Stimulated activated CD4-positive, alpha-beta T cell treated with anti-CD3 and anti-CD28 coated beads, Interleukin-1b, Interleukin-23, amount 100 ng/mL, for 4 hours (primary cell): ENCODE measurements at places on chromosomes 16 and 17.

GRCh38 chr17:46035112-46035818 lies 36.2 kb downstream of the STH start:
- DNase-seq = no peak

- DNase-seq = no peak
These were observed 59.8 kb downstream of the CYTH1 start for GRCh38 chr17:78722246-78722761.

DNA sequence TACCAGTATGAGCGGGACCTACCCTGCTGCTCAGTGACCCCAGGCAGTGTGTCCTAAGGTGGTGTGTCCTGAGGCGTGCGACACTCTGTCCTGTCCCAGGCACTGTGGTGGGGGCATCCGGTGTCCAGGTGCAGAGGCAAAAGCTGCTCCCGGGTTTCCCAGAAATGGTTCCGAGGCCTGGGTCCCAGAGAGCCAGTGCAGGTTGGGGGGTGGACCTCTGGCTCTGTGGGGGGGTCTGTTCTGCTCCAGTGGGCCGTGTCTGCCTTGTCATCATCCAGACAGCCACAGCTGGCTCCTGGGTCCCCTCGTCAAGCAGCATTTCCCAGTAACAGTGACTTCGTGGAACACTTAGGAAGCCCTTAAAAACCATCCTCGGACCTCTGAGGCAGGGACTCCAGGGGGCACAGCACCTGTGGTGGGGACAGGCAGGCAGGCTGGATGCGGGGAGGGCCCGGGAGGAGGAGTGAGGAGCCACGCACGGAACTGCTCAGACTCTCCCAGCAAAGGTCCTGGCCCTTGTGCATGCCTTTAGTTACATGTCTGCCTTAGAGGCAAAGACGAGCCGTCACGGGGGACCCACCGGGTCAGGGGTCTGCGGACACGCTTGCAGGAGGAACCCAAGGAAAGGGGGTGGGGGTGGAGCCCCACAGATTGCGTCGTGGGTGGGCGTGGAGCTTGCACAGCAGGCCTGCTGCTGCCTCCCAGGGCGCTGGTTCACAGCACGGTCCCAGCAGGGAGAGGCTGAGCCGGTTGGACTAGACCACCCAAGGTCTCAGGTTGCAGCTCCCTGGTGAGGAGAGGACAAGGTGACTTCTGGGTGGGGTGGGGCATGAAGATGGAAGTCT lies 5.6 kb downstream of the SLC16A3 start:
- no peak for DNase-seq

DNA sequence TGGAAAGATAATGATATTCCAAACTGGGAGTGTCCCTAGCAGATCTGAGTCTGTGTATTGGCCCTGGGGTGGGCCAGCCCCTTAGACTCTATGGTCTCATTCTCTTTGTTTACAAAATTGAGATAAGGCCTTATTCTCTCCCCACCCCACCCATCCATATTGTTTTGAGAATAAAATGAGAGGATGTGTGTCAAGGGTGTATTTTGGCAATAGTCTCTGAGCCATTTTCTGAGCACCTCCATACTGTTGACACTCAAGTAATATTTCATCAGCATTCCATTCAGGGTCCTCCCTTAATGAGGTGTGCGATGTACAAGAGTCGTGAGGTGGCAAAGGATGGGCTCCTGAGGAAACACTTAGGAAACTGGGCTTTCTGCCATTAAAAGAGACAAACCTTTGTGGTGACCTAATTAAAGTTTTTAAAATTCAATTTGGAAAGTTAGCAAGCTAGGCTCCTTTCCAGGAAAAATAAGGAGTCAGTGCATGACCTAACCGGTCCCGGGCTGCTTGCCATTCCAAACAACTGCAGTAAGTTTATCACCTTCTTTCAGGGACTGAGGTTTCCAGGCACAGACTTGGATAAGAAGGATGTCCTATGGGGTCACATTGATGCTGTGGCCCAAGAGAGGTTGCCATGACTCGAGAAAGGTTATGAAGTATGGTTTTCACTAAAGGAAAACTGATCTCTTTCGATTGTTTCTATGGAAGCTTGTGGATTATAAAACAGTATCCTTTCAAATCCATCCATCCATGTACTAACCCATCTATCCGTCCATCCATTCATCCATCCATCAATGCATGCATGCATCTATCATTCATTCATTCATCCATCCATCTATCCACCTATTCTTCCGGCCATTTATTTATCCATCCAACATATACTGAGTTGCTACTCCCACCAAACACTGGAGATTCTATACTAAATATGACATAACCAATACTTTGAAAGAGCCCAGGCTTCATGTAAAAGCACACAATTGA lies 443.3 kb downstream of the UTP18 start:
- no peak for DNase-seq

DNA sequence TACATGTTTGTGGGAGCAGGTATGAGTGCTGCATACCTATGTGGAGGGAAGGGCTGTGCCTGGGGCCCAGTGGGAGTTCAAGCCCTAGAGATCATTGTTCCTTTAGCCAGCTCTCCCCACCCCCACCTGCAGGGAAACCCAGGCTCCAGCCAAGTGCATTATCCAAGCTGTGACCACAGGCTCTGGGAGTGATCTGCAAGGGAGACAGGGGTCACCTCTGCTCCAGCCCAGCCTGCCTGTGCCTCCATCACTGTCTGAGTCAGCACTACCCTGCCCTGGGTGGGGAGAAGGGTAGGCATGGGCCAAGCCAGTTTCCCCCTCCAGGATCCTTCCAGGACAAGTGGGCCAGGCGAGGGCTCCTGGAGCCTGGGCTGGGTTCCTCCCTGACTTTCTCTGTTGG lies 32.1 kb upstream of the SBK1 start:
- DNase-seq = no peak

DNA sequence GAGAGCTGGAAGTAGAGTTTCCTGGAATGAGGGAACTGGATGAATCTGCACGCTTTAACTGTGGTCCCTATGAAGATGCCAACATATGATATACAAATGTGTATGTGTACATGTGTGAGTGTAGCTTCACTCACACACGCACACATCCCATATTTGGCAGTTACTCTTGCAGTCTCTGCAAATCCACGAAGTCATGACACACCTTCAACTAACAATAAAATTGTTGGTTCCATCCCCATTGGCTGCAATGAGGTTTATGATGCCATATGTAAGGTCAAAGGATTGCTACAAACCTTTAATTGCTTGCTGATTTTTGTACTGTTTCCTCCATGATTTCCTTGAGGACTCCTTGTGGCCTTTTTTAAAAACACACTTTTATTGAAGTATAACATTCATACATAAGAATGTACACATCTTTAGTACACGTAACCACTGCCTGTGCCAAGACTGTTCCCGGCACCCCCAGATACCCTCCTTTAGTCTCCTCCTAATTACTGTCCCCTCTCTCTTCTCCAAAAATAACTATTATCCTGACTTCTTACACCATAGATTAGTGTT lies 22.0 kb downstream of the MYO1D start:
- no peak for DNase-seq

DNA sequence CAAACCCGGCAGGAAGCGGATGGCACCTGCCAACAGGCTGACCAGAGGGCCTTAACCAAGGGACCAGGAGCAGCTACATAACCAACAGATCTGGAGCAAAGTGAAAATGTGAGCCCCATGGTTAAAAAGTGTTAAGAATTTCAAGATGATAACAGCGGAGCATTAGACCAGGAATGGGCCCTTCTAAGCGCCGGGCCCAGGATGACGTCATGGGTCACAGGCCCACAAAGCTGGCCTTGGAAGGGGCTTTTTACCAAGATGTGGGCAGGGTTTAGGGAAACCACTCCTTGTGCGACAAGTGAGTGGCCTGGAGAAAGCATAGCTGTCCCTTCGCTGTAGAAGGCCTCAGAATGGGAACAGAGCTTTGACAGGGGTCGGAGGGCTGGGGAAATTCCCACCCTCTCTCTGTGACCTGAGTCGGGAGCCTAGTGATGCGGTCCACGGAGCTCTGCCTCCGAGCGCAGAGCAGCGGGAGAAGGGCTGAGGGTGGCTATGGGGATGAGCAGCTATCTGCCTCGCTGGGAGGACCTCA lies 84.4 kb upstream of the RPL38 start:
- no peak for DNase-seq

GRCh38 chr16:19678804-19679203 lies 39.2 kb downstream of the KNOP1 start:
- DNase-seq = no peak

DNA sequence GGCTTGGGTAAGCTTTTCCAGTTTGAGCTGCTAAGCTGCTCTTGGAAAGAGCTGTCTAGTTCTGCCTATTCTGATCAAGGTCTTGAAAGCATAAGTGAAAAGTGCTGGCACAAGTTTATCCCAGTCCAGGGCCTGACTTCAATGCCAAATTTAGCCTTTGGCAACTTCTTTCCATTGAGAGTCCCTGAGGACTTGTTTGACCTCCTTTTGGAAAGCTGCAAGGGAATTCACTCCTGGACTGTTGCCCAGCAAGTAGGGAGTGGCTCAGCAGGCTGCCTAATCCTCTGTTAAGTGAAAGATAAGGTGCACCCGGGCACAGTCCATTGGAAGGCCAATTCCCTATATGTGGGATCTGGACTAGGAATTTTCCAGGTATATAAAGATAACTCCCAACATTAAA lies 16.0 kb upstream of the TANC2 start:
- no peak for DNase-seq

GRCh38 chr17:61482467-61482866 lies 30.2 kb downstream of the TBX4 start:
- no peak for DNase-seq

- DNase-seq = no peak
These were observed 21.4 kb downstream of the PIEZO1 start for GRCh38 chr16:88763502-88764053.

- DNase-seq = no peak
These were observed 16.6 kb downstream of the LDHD start for GRCh38 chr16:75099738-75100602.

- DNase-seq = no peak
These were observed 8.1 kb upstream of the EFCAB13 start for GRCh38 chr17:47315451-47316266.

GRCh38 chr16:52101246-52101645 lies 445.7 kb downstream of the TOX3 start:
- no peak for DNase-seq

DNA sequence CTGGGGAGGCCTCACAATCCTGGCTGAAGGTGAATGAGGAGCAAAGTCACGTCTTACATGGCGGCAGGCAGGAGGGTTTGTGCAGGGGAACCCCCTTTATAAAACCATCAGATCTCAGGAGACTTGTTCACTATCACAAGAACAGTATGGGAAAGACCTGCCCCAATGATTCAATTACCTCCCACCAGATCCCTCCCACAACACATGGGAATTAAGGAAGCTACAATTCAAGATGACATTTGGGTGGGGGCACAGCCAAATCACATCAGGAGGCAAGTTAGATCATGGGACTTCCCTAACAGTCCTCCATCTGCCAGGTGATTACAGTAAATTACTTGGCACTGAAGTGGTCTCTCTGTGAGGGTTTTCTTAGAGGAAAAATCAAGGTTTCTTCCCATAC lies 5.3 kb downstream of the TMEM114 start:
- DNase-seq = no peak

- no peak for DNase-seq
These were observed 167.1 kb upstream of the MAF start for GRCh38 chr16:79767421-79768275.

DNA sequence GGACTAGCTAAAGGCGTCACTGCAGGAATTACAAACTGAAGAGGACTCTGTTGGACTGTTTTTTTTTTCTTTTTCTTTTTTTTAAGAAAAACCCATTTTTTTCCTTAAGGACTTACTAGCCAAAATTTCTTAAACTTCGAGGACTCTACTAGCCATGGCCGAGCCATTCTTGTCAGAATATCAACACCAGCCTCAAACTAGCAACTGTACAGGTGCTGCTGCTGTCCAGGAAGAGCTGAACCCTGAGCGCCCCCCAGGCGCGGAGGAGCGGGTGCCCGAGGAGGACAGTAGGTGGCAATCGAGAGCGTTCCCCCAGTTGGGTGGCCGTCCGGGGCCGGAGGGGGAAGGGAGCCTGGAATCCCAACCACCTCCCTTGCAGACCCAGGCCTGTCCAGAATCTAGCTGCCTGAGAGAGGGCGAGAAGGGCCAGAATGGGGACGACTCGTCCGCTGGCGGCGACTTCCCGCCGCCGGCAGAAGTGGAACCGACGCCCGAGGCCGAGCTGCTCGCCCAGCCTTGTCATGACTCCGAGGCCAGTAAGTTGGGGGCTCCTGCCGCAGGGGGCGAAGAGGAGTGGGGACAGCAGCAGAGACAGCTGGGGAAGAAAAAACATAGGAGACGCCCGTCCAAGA lies 878 bp downstream of the HEXIM1 start:
- DNase-seq = peak; percentile 44

- DNase-seq = peak; percentile 42
These were observed 21.7 kb downstream of the KNOP1 start for GRCh38 chr16:19696328-19696727.

DNA sequence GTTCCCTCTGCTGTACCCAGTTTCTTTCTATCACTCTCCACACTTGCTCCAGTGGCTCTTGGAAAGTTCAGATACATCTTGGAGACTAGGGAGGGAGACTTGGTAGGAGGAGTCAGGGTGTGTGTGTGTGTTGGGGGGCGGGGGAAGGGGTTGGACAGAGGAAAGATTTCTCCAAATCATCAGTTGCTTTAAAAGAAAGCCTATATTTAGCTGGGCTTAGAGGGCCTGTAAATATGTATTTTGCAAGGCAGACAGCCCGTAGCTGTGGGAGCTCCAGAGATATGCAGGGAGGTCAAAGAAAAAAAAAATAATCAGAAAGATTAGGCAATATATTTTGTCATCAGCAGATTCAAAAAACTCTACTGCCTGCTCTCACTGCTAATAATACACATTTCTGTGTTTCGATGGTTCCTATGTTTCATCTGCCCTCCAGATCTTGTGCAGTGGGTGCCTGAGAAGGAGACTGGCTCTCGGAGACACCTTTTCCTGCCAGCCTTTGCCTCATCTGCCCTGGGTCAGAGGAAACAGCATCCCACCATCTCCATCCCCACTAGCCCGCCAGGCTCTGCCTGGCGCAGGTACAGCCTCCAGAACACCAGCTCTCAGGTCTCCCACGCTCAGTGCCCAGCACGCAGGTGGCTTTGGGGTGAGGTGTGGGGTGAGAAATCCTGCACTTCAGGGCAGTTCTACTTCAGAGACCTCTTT lies 4.8 kb upstream of the PPP1R9B start:
- DNase-seq = no peak

DNA sequence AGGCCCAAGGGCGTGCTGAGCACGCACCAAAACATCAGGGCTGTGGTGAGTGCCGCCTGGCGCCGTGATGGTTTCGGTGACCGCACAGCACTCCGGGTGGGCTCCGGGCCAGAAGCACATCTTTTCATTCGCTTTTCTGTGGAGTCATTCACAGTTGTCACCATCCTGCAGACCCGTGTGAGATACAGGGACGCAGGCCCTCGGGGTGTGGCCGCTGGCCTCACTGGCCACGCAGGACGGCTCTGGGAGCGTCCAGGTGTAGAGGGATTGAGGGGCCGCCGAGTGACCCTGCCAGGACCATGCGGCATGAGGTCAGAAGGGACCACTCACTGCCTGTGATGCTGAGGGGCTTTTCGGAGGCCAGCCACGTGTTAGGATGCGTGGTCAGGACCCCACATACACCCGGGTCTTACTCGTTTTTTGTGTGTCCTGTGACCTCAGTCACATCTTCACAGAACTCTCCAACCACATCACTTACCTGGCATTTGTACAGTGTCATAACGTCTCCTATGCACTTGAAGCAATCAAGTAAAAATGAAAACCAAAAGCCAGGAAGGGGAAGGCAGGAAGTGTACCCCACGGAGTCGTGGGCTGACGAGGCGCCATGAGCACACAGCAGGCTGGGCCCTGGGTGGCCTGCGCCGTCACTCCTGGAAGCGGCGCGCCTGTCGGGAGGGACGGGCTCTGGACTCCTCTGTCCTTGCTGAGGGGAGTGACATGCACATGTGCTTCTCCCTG lies 7.8 kb downstream of the ACSF3 start:
- DNase-seq = no peak

GRCh38 chr17:66805567-66805966 lies 29.4 kb upstream of the CACNG5 start:
- no peak for DNase-seq
